C1 segment of cervical spinal cord (tissue), 14 donors: ENCODE measurements at places on chromosomes 3 and 15.

DNA sequence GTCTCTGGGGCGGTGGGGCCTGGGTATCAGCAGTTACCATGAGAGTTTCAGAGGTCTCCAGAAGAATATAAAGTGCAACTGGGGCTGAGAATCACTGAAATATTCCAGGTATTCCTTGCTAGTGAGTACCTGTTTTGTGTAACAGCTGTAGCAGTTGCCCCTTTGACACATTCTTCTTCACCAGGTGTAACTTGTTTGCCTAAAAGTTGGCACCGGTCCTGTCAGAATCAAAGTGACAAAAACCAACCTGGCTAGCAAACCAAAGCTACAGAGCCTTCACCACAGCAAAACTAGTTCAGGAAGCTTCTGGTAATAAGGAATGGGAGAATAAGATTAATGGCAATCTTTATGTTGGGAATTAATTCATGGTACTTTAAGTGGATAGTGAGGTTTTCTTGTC is 296.0 kb downstream of the NAALADL2 start:
- no peak for DNase-seq

DNA sequence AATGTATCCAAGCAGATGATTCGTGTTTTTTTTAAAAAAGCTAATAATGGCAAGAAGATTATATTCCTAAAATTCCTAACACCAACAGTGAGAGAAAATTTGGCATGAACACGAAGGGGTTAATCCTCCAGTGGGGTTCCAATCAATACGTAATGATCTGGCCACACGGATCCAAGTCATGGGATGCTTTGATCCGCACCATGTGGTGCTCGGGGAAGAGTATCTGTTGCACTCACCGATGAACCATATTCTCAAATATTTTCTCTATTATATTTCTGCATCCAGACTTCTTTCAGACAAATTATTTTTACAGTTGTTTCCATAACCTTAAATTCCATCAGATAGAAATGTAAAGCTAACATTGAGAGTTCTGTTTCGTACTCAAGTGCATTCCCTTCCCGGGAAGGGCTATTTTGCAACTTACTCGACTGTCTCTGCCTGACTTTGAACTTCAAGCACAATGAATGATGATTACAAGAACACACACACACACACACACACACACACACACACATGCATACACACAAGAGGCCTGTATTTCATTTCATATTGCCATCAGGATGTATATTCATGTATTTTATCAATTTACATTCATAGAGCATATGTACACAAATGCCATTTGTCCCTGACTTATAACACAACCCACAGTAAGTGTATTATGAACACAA is 567.2 kb downstream of the FOXP1 start:
- DNase-seq = no peak

GRCh38 chr3:187318819-187319616 is 27.5 kb upstream of the MASP1 start:
- DNase-seq = no peak

- no peak for DNase-seq
Measured at GRCh38 chr3:123068601-123069381, 2.0 kb downstream of the PDIA5 start.

DNA sequence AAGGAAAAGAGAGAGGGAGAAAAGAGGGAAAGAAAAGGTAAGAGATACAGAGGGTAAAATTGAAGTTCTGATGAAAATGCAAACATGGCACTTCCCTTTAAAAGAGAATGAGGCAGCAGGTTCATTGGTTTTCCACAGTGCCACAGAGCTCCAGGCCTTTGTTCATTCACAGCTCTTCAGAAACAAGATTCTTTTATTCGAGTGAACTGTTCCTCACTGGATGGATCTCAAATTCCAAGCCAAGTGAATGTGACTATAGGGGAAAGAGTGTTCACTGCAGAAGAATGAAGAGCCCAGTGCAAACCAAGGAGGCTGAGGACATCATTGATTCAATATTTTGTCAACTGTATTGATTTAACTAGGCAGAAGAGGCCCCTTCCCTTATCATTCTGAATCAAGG is 280.3 kb upstream of the PROK2 start:
- no peak for DNase-seq

DNA sequence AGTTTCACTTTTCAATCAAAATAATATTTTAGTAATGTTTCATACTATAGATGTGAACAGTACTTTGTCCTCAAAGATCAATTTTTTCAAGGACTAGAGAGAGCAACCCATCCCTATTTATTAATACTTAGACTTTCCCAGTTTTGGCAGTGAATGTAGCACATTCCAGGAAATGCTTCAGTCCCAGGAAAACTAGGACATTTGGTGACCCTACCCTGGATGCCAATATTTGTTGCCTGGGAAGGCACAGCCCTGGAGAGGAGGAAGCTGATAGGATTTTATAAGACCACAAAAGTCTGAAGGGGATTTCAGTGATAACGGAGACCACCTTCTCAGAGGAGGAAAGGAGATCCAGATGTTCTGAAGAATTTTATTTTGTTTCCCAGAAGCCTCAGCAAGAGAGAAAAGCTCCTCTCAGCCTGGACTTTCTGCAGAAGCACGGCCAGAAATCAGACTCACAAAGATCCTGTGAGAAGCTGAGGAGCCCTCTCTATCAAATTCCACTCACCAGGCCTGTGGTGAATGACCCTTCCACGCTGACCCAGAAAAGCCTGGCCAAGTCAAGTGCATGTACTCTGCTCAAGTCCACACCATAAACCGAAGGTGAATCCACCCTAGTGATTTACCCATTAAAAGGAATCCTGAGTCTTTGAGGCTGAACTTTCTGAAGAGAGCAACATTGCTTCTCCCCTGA is 87.7 kb upstream of the ABHD17C start:
- DNase-seq = no peak

DNA sequence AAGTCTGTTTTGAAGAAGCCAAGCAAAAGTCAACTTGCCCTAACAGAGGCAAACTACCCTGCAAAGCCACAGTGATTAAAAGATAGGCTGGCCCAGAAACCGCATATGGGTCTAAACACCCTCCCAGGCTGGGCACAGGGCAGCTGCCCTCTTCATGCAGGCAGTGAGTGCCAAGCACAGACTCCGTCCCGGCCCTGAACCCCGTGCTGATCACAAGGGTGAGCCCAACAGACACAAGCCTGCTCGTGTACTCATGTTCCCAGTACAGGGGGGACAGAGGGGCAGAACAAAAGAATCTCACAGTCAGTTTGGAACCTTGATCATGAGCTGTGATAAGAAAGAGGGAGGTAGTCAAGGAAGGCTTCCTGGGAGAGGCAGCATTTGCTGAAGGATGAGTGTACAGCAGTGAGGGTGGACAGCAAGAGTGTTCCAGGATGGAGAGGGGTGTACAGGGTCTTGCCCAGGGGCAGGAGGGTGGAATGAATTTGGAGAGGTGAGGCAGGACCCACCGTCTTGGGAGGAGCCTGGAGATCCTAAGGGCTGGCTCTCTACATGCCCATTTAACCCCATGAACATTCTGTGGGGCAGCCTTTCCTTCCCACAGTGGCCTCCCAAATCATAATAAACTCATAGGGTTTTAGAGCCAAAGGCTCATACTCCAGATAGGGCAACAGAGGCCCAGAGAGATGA is 43.2 kb upstream of the PRR23E start:
- no peak for DNase-seq

DNA sequence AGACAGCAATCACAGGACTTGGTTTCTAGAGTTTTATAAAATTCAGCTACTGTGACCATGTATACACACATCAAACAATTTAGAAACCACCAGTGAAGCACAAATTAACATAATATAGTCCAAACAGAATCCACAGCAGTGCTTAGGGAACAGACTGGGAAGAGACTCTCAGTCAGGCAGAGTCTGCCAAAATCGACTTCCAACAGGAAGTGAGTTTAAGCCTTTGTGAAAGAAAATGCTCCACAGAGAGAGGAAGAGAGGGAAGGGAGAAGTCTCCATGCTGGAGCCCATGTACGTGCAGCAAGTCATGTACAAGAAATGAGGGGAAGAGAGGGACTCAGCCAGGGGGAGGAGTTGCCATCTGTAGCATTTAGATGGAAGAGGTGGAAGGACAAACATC is 172.6 kb downstream of the IL5RA start:
- no peak for DNase-seq

DNA sequence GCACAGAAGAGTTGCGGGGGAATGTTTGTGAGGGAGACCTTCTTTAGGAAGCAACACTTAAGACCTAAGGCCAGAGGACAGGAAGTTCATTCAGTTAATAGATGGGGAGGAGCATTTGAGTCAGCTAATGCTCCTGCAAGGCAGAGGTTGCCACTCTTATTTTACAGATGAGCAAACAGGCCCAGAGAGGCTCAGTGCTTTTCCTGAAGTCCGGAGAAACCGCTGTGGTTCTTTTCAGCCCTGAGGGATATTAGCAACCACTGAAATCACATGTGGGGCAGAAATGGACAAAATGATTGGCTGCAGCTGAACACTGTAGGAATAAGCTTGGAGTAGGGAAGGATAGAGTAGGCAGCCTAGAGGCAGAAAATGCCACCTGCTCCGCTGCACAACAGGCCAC is 33.3 kb upstream of the RTP4 start:
- DNase-seq = no peak

GRCh38 chr3:152243301-152243711 is 25.4 kb upstream of the MBNL1 start:
- DNase-seq = no peak

GRCh38 chr3:56655709-56656108 is 27.4 kb downstream of the TASOR start:
- no peak for DNase-seq

- no peak for DNase-seq
Measured at GRCh38 chr15:76625267-76625666, 279.9 kb downstream of the SCAPER start.

DNA sequence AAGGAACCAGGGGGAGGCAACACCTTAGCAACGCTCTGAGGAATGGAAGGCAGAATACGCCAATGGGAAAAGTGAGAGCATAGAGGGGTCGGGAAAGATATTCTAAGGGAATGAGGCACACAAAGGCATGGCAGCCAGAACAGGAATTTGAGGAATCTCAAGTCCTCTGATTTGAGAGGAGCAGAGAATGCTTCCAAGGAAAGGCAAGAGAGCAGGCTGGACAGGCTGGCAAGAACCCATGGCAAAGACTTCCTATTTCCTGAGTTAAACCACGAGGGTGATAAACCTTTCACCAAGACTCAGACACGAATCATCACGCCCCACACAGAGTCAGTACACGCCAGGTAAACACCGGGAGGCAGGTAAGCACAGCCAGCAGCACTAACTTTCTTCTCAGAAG is 109.8 kb downstream of the IGF2BP2 start:
- no peak for DNase-seq

GRCh38 chr3:70386846-70387245 is 74.4 kb upstream of the MDFIC2 start:
- no peak for DNase-seq

- no peak for DNase-seq
Measured at GRCh38 chr15:101477851-101478362, 11.6 kb downstream of the PCSK6 start.

DNA sequence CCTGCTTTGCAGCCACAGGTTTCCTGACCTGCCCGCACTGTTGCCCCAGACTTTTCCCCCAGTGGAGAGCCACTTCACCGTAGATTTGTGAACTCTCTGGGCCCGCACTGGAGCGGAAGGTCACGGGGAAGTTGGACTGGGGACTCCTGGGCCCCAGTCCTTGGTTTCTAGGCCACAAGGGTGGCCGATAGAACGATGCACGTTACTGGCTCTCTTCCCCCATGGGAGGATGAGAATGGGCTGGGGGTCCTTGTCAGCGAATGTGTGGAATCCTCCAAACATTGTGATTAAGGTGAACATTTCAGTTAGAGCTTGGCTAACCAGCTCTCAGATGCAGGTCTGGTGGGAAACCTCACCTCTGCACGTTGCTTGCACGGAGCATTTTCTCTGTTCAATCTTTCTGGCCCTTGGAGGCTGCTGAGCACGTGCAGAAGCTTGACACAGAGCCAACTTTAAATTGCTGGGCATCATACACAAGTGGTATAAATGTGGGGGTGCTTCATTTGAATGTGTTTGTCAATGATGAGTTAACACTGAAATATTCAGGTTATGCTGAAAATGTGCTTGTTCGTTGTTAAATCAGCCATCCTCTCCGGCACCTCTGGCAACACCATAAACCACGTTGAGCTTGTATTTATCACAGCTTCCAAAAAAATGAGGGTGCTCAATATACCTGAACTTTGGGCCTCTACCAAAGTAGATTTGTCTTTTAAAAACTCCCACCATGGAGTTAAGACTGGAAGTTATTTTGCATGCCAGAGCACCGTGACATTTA is 976 bp downstream of the DIS3L start:
- DNase-seq = no peak

DNA sequence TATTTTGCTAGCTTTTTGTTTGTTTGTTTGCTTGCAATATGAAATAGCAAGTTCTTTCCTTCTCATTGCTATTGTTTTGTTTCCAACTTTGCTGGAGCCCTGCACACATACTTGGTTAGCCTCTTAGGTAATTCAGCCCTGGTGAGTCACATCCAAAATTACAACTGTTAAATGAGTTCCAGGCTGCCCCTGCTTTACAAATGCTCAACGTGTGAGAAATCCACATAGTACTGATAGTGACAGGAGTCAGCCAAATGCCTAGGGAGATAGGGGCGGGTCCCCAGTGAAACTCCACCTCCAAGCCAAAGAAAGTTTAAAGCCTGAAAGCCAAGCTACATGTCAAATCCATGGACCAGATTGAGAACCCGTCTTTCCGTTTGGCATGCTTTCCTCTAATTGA is 81.3 kb upstream of the RNF7 start:
- DNase-seq = no peak

GRCh38 chr3:114270019-114270418 is 23.8 kb upstream of the TIGIT start:
- no peak for DNase-seq
